Amygdala (tissue), 56 donors: ENCODE measurements at places on chromosomes 4 and X.

- no peak for DNase-seq
Measured at GRCh38 chr4:102157984-102158383, 187.3 kb downstream of the SLC39A8 start.

- no peak for DNase-seq
Measured at GRCh38 chr4:179539641-179540040, 2097.4 kb upstream of the AGA start.

GRCh38 chr4:106762666-106763443, 273.3 kb downstream of the DKK2 start:
- DNase-seq: no peak

DNA sequence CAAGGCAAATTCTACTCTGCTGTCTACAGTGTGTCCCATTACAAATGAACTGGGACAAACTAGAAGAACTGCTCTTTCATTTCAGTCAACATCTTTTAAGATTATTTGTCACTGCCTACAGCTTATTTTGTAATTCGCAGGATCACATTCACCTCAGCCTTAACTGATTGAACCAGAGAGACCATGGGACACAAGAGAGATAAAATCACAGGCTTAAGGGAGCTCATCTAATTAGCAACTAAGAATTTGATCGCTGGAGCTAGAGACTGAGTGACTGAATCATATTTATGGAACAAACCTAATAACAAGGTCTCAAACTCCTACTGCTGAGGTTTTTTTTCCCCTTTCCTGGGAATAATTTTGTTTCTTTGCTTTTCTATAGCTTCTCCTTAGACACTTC, 898.2 kb downstream of the PCDH18 start:
- no peak for DNase-seq

GRCh38 chrX:361231-362145, 25.2 kb downstream of the PPP2R3B start:
- DNase-seq: no peak

DNA sequence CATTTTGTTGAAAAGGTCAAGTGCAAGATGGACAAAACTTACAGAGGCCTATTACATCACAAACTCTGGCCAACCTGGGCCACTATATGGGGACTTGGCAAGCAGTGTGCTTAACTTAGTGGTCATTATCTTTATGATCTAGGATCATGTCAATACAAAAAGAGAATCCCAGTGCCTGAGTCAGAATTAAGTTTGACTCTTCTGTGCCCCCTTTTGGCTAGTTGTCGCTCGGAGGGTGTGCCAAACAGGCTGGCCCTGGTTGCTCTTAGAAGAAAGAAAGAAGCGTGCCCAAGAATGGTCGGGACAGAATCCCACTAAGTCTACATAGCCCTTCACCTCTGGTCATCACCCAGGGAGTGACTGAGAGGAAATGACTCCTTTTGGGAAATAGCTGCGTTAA, 100.1 kb downstream of the EIF4E start:
- DNase-seq: no peak

DNA sequence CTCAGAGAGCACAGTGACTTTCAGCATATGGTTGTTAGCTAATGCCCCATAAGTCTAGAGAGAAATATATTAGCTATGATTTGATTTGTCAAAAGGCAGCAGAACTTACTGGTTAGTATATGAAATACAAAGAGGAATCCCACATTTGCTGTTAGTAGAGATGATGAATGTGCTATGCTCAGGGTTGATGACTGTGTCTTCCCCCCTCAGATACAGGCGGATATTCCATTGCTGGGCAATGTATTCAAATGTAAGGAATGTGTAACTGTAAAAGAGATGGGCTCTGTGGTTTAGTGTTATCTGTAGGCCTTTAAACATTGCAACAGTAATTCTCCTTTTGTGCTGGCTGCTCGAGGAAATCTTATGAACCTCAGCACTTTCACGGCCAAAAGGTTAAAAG, 528.9 kb upstream of the ARX start:
- no peak for DNase-seq

DNA sequence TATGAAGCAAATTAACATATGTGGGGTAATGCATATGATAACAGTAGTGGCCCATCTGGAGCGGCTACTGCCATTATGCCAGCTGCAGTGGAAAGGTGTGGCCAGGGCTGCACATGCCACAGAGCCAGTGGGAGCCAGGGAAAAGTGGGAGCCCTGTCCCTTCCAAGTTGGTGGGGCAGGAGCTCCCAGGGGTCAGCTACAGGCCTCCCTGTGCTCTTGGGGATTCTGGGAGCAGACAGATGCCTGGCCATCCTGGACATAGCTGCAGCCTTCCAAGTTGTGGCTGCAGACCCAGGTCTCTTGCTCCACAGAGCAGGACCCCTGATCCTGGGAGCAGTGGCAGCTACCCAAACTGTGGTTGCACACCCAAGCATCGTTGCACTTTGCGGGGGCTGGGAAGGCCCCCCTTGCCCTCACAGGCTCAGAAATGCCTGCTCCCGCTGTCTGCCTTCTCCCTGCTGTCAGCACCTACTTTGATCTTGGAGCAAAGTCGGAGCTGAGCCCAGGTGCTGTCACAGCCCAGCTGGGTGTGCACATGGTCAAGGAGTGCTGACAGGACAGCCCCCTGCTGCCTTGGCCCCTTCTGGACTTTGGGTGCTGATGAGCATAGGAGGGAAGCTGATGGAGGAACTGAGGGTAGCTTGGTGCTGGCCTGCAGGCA, 67.8 kb downstream of the NAA11 start:
- DNase-seq: no peak

- DNase-seq: peak; percentile 50
Measured at GRCh38 chrX:153554519-153555167, 37.2 kb downstream of the ATP2B3 start.

DNA sequence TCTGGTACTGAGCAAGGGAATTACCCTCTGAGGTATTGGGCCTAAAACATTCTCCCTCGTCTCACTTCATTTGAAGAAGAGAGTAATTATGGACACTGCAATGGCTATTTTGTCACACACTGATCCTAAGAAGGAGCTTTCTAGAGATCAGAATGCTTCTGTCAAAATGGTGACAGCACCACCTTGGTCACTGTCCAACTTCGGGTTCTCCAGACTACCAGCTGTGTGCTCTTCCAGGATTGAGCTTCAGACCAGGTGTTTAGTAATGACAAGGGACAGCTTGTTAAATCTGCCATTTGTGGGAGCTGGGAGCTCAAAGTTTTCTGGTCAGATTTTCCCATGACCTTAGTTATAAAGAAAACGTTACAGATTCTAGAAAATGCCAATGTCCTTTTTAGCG, 105.4 kb downstream of the POLA1 start:
- DNase-seq: no peak

GRCh38 chr4:154014407-154015321, 225.8 kb upstream of the SFRP2 start:
- no peak for DNase-seq

GRCh38 chr4:146969126-146969525, 23.5 kb upstream of the TTC29 start:
- DNase-seq: no peak

DNA sequence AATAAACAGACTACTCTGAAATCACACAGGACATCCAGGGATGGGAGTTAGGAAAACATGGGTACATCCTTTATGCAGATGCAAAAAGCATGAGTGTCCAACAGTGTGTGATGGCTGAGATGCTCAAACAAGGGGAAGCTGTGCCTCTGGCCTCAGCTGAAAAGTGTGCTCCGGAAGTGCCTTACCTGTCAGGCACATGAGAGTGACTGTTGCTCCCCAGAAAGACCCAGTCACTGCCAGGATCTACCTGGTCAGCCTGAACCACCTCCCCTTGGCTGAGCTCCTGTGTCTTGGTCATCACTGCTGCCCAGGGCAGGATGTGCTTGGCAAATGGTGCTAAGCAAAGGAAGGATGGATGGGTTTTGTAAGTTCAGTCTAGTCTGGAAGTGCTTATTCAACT, 4.0 kb downstream of the PPP2R2C start:
- no peak for DNase-seq

DNA sequence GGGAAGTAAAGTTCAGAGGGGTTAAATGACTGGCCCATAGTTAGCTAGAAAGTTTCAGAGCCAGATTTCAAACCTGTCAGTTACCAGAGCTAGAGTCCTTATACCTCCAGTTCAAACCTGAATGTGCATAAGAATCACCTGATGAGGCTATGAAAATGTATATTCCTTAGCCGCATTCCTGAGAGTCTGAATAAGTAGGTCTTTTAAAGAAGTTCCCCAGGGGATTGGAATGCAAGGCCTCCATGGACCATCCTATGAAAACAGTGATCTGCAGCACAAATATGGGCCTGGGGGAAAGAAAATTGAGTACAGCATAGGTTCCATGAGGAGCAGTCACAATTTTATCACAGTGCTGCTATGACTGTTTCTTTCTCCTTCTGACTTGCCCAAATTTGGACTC, 263.9 kb upstream of the CXorf66 start:
- no peak for DNase-seq

- DNase-seq: no peak
Measured at GRCh38 chr4:185020863-185021761, 2.8 kb downstream of the HELT start.

- no peak for DNase-seq
Measured at GRCh38 chr4:27318740-27319139, 458.1 kb downstream of the STIM2 start.

DNA sequence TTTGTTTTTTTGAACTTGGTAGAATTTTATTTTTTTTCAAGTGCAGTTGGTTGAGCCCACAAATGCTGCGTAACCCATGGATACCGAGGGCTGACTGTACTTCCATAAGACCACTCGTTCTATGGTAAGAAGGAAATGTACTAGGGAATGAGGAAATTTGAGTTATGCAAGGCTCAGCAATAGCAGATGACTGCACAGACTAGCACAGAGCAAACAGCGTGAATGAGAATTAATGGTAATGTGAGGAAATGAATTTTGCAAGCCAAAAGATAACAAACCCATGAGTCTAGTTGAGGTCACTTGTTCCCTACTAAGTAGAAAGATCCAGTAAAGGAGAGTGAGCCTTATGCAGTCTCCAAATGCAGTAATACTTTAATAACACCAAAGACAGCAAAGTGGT, 17.4 kb downstream of the GSPT2 start:
- DNase-seq: no peak

DNA sequence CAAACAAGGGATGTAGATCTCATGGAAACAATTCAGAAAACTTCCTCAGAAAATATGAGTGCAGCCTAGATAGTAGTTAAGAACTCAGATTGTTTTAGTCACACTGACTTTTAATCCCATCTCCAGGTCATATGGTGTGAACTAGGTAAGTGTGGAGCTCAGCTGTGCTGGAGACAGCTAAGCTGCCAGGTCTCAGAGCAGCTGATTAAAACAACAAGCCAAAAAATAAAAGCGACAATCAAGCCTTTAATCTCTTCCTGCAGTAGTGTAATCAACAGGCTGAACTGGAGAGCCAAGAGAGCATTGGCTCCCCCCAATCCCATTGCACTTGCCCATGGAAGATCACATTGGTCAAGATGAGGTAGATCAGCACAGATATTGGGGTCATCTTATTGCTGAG, 98.3 kb upstream of the ATOH1 start:
- DNase-seq: no peak

DNA sequence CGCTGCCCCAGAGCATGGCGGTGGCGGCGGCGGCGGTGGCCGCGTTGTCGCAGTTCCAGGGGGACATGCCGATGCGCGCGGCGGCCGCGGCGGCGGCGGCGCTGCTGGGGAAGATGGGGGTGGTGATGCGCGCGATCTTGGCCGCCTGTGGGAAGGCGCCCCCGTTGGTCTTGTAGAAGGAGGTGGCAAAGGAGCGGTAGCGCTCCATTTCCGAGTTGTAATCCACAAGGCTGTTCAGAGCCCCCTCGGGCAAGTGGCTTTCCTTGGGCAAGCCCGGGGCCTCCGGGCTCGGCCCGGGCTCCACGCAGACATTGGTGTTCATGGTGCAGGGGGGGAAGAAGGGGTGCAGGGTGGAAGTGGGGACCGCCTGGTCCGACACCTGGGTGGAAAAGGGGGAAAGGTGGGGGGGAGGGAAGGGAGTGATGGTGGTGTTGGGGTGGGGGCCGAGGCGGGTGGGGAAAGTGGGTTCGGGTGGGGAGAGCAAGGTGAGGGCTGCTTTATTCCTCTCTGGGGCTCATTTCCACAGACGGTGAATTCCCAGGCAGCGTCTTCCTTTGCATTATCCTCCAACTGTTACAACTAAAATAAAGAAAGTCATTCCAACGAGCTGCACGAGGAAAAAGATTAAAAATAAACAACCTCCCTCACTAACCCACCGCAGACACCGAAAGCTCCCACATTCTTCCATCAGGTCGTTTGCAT, 3.1 kb downstream of the CXXC4 start:
- peak; percentile 48 for DNase-seq

DNA sequence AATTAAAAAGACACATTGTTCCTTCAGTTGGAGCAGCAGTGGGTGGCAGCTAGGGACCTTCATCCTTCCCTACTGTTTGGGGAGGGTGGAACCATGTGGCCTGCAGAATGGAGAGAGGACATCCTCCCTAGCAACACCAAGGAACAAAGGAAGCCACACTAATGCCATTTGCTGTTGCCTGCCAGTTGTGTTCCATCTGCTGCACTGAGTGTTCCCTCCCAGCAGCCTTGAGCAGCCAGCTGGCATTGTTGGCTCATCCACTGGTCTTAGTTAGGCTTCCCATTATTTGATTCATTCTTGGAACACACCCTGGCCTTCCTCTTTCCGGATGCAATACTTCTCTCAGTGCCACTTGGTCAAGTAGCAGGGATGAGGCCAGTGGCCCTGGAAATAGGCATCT, 25.0 kb upstream of the HMGB3 start:
- DNase-seq: peak; percentile 14

DNA sequence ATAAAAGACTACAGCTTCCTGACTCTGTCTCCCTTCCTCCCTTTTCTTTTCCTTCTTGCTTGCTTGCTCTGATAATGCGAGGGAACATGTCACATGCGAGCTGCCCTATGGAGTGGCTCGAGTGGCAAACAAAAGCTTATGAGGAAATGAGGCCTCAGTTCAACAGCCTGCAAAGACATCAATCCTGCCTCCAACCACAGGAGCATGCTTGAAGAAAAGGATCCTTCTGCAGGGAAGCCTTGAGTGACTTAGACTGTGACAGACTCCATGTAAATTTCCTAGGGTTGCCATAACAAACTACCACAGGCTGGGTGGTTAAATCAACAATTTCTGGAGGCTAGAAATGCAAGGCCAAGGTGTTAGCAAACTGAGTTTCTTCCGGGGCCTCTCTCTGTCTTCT, 152.5 kb downstream of the NR3C2 start:
- DNase-seq: no peak

GRCh38 chrX:53685711-53686110, 808 bp downstream of the HUWE1 start:
- DNase-seq: no peak

GRCh38 chrX:45143455-45143854, 57.2 kb downstream of the DIPK2B start:
- peak; percentile 54 for DNase-seq

DNA sequence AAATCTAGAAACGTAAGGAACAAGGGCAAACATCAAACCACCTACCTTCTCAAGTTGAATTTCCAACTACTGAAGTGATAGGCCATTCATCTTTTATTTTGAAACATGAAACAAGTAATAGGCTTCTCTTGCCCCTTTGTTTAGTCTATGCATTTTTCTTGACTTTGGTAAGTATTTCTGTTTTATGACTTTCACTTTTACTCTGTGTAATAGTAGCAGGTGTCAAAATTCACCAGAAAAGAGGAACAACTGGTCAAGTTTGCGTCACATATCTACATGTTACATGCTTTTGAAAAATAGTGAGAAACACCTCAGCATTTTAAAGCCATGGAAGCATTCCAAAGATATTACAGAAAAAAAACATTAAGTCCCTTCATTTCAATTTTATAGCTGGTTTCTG, 157.1 kb upstream of the FTHL17 start:
- no peak for DNase-seq

GRCh38 chrX:115949900-115950822, 220.4 kb upstream of the AGTR2 start:
- DNase-seq: peak; percentile 67

GRCh38 chrX:115560211-115560977, 580 bp upstream of the PLS3 start:
- no peak for DNase-seq
